Colonic mucosa (tissue), 4 donors: ENCODE measurements at places on chromosomes 13 and 19.

DNA sequence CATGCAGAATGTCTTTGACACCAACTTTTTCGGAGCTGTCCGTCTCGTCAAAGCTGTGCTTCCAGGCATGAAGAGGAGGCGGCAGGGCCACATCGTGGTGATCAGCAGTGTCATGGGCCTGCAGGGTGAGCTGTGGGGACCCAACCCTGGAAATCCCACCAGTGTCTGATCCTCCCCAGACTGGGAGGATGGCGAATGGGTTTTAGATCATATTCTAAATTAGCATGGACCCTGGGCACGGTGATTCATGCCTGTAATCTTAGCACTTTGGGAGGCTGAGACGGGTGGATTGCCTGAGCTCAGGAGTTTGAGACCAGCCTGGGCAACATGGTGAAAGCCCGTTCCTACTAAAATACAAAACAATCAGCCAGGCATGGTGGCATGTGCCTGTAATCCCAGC is 5.5 kb downstream of the RDH8 start:
- DNase-seq = no peak

DNA sequence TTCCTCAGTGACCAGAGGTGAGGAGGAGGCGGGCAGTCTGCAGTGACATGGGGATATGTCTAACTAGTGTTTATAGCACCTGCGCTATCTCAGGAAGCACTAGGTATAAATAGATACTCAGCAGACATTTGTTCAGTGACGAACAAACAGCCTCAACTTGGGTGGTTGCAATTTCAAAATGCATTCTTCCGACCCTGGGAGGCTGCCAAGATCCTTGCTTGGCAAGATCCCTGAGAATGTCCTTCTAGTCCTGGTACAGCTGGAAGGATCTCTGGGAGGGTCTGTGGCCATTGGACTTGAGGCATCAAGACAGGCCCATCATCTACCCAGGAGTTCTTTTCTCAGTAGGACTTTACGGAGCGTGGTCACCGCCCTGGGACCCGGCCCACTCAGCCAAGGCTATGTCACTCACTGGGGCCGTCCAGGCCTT is 299.5 kb downstream of the ZNF536 start:
- DNase-seq = no peak

GRCh38 chr19:55066107-55066709 is 3.3 kb upstream of the RDH13 start:
- peak; percentile 39 for DNase-seq

DNA sequence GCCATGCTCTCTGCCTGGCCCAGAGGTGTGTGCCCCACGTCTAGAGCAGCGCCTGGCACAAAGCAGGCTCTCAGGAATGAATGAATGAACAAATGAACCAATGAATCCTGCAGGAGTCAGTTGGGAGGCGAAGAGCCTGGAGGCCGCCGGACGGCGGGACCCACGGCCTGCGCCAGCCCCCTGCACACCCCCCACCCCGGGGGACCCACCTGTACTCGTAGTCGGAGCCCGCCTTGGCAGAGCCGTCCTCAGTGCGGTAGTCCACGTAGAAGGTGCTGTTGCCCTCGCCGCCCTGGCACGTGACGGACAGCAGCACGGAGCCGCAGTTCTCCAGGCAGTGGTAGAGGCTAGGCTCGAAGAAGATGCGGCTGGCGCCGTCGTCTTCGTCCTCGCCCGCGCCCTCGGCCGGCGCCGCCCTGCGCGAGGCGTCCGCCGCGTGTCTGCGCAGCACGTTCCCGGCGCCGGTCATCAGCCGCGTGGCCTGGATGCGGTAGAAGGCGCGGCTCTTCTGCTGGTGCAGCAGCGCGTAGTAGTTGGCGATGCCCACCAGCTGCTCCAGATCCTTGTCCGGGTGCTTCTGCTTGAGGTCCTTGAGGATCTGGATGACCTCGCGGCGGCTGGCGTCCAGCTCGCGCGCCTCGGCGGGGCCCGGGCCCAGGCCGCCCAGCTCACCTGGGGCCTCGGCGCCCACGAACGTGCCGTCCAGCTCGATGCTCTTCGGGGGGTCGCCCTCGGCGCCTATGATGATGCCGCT is 14.8 kb downstream of the SLC8A2 start:
- DNase-seq = no peak

DNA sequence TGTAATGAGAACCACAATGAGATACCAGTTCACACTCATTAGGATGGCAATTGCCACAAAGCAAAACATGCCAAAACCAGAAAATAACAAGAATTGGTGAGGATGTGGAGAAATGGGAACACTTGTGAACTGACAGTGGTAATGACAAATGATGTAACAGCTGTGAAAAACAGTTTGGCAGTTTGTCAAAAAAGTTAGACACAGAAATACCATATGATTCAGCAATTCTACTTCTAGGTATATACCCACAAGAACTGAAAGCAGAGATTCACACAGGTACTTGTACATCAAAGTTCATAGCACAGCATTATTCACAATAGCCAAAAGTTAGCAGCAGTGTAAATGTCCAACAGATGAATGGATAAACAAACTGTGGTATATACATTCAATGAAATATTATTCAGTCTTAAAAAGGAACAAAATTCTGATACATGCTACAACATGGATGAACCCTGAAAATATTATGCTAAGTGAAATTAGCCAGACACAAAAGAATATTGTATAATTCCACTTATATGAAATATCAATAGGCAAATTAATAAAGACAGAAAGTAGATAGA is 96.5 kb downstream of the UGGT2 start:
- DNase-seq = no peak

DNA sequence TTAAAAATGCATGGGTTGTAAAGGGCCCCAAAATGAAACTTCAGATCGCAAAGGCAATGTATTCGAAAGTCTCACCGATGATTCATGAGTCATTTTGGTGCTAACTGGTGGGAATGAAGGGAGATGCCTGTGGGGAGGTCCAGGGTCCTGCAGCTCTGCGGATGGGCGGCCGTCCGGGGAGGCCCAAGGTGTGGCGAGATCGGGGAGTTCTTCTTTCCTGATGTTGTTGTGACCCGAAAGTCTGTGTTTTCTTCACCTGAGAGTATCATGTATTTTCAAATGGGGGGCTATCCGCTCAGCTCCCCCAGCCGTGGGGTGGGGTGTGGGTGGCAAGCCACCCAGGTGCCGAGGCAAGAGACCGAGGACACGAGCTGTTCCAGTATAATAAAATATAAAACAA is 36.5 kb downstream of the TFDP1 start:
- DNase-seq = no peak

- DNase-seq = no peak
These were observed 1.3 kb upstream of the LCP1 start for GRCh38 chr13:46183018-46183946.

GRCh38 chr19:52190487-52191293 is 838 bp downstream of the PPP2R1A start:
- DNase-seq = peak; percentile 48

- no peak for DNase-seq
These were observed 532.4 kb downstream of the SLITRK6 start for GRCh38 chr13:85266771-85267170.

GRCh38 chr13:74289861-74290773 is 155.9 kb upstream of the KLF12 start:
- DNase-seq = no peak

- no peak for DNase-seq
These were observed 1.2 kb upstream of the SPATA13 start for GRCh38 chr13:24159357-24159756.

- no peak for DNase-seq
These were observed at the start of gene NUMBL for GRCh38 chr19:40690050-40690692. TSS of gene NUMBL (minus strand) at chr19:40690651. CDS start at chr19:40690483, 168 bp downstream.

DNA sequence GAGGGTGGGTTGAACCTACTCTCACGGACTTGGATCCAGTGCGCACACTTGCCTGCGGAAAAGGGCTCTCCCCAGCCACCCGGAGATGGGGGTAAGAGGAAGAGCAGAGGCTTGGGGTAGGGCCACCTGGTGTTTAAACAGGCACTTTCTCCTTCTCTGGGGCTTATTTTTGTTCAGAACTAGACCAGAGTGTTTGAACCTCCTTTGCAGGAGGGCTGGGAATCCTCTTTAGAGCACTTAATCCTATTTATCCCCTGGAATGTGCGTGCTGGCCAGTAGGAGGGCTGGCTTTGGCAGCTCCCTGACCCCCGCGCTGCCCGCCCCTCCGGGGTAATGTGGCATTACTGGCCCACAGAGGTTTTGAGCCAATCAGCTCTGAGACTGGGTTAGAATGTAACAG is 2.0 kb downstream of the RGS9BP start:
- DNase-seq = no peak

DNA sequence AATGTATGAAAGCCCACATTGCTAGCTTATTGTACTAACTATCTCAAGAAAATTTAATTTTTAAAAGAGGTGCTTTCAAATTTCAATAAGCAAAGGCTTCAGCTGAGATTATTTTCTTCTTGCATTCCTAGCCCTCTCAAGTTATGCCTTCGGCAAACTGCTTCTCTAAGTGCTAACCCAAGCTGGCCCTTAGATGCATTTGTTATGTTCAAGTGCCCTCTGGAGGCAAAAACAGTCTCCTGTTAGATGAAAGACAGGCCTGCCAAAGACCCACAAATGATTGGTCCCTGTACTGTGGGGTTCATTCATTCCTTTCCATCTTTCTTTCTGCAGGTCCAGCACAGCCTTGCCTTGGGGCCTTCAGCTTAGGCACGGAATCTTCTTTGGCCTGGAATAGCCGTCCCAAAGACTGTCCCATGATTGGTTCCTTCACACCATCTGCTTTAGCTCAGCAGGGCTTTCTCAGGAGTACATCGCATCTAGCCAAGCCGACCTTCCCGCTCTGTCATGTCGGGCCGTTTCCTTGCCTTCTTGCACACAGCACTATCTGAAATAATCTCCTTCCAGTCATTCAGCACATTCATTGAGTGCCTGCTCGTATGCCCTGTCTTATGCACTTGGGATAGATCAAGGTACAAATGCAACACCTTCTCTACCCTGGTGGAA is 26.4 kb upstream of the TPTE2 start:
- DNase-seq = no peak

- DNase-seq = no peak
These were observed 370.7 kb downstream of the COG6 start for GRCh38 chr13:40026174-40026585.

- DNase-seq = no peak
These were observed 2.6 kb downstream of the GPR42 start for GRCh38 chr19:35373492-35373891.

DNA sequence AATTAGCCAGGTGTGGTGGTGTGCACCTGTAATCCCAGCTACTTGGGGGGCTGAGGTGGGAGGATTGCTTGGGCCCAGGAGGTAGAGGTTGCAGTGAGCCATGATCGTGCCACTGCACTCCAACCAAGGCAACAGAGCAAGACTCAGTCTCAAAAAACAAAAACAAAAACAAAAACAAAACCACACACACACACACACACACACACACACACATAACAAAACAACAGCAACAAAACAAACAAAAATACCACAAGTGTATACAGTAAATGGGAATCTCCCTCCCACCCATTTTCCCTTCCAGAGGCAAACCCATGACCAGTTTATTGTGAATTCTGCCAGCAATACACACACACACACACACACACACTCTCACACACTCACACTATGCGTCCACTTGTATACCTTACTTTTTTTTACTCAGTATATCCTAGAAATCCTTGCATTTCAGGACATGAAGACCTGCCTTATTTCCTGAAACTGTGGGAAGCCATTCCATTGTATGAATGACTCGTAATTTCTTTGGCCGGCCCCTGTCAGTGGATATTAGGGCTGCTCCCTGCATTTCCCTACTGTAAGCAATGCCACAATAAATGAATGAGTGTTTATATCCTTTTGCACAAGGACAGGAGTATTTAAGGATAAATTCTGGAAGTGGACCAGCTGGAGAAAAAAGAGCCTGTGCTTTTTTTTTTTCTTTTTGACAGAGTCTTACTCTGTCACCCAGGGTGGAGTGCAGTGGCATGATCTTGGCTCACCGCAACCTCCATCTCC is 6.9 kb upstream of the PLEKHF1 start:
- no peak for DNase-seq

DNA sequence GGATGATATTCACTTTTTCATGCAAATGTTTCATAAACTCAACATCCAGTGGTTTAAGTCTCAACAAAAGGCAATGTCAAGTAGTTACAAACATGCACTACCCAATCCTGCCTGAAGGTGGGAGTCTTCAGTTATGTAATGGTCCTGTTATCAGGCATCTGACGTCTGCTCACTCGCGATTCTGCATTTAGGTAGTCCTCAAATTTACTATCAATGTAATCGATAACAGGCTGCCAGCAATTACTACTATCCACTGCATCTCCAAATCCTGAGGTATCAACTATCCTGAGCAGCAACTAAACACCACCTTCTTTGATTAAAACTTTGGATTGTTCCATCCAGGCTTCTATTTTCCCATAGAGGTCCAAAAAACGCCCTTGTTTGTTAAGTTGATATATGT is 51.2 kb downstream of the NLRP12 start:
- DNase-seq = peak; percentile 56

GRCh38 chr13:68813180-68813796 is 1294.3 kb upstream of the ATXN8OS start:
- DNase-seq = no peak

DNA sequence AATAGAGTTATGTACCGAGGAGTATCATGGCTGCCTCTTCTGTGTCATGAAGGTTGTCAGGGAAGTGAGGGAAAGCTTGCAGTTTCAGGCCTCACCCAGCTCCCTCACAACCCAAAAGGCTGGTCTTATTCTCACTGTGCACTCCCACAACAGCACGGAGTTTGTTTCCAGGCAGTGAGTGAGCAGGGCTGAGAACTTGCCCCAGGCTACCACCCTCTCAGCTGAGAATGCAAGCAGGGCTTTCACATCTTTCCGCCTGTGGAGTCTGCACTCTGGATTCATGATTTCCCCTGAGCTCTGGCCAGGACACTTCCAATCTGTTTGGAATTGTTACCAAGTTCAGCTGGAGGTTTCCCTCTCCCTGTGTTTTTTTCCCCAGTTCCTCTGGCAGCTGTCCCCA is 2284.7 kb upstream of the PCDH20 start:
- no peak for DNase-seq

- DNase-seq = no peak
These were observed 13.6 kb upstream of the MCF2L start for GRCh38 chr13:112955271-112955937.

GRCh38 chr13:79637133-79637763 is 156.3 kb downstream of the NDFIP2 start:
- no peak for DNase-seq
